Esophagus squamous epithelium (tissue), 5 donors: ENCODE measurements at places on chromosomes 3 and 15.

GRCh38 chr15:81253846-81254245 is 57.2 kb downstream of the IL16 start:
- no peak for DNase-seq

DNA sequence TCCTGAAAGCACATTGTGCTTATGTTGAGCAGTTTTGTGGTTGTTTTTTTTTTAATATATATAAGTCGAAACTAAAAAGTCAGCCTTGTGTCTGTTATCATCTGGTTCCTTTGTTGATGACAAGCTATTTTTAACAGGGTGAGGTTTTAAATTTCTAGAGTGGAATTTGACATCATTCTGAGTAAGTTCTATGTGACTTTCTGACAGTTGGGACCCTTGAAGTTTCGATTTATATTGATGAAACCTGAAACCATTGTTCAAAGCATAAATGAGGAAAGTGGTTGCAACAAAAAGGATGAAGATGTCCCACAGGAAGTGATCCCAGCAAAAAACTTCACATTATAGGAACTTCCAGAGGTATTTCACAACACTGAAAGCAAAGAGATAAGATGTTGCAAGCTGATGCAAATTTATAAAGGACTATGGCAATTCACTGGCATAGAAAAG is 94.0 kb downstream of the CYP19A1 start:
- no peak for DNase-seq

DNA sequence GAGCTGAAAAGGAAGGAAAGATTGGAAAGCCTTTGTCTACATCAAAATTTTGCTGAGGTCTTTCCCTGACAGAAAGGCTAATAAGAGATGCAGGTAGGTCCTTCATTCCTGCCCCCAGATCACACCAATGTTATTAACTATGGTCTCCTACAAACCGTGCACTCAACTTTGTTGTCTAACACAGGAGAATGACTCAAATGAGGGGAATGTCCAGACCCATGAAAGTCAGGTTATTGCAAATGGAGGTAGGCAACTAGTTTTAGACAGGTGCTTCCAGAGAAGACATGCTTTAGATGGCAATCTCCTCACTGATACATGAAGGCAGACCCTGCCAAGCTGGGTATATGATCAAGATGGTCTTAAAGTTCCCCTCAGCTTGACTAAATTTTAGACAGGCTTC is 51.0 kb downstream of the NFKBIZ start:
- no peak for DNase-seq

- no peak for DNase-seq
Measured at GRCh38 chr3:23856286-23856685, 50.5 kb downstream of the UBE2E1 start.

DNA sequence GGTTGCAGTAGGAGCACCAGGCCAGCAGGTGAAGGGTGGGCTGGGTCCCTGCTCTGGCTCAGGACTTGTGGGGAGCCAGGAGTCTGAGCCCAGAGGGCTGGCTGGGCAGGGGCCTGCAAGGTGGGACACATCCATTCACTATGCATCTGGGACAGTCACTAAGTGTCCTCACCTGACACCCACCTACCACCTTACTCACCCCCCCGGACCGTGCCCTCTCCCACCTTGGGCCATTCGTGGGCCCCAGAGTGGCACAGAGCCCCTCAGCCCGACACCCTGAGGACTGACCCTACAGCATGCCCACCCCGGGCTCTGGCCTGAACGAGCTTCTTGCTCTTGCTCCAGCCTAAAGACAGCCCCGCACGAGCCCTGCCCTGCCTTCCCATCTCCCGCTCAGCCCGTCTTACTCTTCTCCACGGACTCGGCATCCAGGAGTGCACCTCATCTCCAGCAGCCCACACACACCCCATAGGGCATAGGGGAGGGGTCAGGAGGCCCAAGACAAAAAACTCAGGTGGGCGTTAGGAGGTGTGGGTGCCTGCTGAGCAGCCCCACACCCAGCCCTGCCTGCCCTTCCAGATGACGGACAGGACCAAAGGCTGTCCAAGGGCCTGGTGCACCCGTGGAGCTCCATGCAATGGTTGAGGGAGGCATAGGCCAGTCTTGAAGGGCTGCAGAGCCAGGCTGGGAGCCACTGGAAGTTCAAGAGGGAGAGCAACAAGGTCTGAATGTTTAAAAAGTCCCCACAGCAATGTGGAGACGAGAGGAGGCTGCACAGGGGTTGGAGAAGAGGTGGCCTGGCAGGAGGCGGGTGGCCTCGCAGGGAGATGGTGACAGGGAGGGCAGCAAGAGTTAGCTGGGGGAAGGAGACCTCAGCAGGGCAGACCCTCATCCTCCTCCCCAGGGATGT is 27.0 kb downstream of the PTH1R start:
- no peak for DNase-seq

- no peak for DNase-seq
Measured at GRCh38 chr3:158249183-158249582, 139.3 kb downstream of the RSRC1 start.

GRCh38 chr3:192340031-192340430 is 387.3 kb downstream of the FGF12 start:
- DNase-seq = no peak

- no peak for DNase-seq
Measured at GRCh38 chr15:91611561-91612323, 241.8 kb upstream of the SLCO3A1 start.

DNA sequence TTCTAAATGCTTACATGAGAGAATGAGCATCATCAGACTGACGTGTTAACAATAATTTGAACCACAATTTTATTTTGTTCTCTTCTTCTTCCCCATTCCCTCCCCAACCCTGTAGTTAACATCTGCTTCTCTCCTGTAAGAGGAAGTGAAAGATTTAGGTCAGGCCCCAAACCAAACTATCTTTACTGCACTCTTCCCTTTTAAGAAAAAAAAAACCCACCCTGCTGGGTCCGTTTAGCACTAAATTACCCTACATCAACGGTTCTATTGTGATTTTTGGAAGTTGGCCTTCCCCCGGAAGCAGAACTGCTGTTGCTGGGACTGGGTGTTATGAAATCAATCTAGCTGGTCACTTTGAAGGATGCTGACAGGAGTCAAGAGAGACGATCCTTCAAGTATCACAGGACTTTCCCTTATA is 49.4 kb downstream of the NFKBIZ start:
- no peak for DNase-seq

DNA sequence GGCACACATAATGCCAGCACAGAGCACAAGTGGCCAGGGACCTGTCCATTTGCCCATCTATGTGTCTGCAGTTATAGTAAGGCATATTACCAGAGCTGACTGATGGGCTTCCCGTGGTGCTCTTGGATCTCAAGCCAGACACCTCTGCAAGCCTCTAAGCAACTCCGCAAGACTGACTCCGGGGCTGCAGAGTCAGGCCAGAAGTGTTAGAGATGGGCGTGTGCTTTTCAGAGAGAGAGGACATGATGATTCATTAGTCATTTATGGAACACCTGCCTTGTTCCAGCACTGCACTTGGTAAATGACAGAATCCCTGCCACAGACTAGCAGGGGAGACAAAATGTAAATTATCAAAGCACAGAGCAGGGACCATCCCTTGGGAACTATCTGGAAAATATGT is 559.0 kb downstream of the PDCD6IP start:
- DNase-seq = no peak

DNA sequence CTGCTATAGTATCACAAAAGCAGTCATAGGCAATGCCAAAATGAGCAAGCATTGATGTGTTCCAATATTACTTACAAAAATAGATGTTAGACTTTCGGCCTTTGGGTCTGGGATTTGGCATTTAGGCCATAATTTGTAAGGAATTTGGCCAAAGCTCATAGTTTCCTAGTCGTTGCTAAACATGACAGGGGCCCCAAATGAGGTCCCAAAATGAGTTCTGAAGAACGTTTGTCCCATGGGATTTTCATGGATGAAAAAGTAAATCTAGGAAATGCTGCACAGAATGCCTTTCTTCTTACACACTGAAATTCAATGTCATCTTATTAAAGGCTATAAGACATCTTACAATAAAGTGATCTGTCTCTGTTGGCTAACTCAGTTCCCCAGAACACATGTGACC is 456.0 kb downstream of the CNTN4 start:
- no peak for DNase-seq

DNA sequence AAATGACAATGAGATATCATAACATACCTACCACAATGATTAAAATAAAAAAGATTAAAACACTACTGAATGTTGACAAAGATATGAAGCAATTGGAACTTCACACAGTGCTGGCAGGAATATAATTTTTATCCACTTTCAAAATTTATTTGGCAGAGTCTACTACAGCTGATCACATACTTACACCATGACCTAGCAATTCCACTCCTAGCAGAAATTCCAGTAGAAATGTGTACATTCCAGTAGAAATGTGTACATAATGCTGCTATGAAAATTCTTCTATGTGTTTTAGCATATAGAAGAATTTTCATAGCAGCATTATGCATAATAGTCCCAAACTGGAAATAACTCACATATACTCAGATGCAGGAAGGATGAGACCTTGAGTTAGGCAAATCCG is 43.5 kb downstream of the IFT57 start:
- no peak for DNase-seq

DNA sequence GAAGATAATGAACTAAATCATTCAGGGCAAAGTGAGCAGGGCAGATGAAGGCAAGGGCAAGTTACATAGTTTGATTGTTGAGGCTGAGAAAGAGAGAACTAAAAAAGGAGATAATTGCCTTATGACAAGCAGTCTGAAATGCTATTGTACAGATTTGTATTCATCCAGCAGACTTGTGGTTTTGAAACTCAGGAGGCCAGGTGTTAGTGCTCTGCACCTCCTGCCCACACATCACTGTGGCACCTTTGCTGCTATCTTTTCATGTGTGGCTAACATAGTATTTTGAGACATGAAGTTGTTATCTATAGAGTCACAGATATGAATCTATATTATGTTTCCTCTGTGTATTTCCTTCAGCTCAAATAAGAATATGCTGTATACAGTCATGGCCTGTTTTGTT is 24.3 kb upstream of the SUCLG2 start:
- no peak for DNase-seq

- DNase-seq = peak; percentile 45
Measured at GRCh38 chr15:63487076-63487757, 17.2 kb upstream of the USP3 start.

GRCh38 chr3:15800780-15801179 is 3.0 kb upstream of the ANKRD28 start:
- no peak for DNase-seq

- DNase-seq = no peak
Measured at GRCh38 chr3:134643150-134643675, 7.6 kb downstream of the KY start.

GRCh38 chr15:39181940-39182339 is 398.9 kb upstream of the THBS1 start:
- no peak for DNase-seq

- no peak for DNase-seq
Measured at GRCh38 chr3:58434990-58435389, 1.4 kb upstream of the PDHB start.

DNA sequence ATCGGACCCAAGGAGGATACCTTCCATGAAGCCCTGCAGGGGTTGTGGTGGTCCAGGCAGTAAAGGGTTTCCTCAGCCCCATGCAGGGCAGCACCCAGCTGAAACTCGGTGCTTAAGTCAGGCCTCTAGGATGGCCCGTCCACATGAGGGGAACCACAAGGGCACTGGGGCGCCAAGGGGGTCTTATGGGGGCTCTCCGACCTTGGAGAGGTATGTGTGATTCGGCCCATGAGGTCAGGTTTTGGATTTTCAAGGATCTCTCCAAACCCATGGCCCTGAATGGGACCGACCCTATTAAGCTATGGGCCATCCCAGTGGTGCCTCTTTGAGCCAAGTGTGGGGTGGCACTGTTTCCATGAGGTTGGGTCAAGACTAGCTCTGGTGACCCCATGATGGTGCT is 233.3 kb downstream of the SNRPN start:
- no peak for DNase-seq

DNA sequence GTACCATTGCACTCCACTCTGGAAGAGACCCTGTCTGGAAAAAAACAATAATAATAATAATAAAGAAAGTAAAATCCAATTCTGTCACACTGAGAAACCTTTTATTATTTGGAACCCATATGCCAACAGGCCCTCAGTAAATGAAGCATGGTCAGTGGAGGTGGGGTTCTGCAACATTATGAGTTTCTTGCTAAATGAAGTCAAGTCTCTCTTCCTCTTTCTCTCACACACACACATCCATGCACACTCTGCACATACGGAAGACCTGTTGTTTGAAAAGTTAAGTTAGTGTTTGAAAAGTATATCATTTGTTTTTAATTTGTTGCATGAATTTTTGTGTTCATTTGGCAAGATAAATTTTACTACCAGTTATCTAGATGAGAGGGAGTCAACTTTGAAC is 27.8 kb downstream of the GAP43 start:
- no peak for DNase-seq

GRCh38 chr3:158111861-158112260 is 2.0 kb downstream of the RSRC1 start:
- no peak for DNase-seq

DNA sequence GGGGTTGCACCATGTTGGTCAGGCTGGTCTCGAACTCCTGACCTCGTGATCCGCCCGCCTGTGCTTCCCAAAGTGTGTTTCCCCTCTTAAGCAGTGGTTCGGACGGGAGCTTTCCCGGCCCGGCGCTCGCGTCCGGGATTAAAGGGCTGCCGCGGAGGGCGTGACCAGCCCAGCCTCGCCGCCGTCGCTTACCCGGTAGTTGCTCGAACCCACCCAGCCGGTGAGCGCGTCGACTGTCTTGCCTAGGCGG is 513 bp downstream of the CLASP2 start:
- no peak for DNase-seq

DNA sequence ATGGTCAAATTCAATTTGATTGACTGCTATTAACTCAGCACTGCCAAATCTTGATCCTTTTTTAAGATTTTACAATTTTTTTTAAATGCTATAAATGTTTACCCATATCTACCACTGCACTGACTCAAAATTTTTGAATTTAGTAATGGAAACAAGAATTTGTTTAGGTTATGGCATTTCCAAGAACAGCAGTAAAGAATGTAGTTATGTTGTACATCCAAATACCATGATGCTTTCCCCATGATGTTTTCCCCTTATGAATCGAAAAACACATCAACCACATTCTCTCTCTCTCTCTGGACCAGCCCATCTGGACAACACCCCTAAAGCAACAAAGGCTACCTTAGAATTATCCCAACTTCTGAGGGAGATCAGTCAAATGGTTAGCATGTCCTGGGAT is 14.2 kb downstream of the CHRM5 start:
- no peak for DNase-seq

- no peak for DNase-seq
Measured at GRCh38 chr3:133568294-133569014, 5.0 kb upstream of the CDV3 start.

DNA sequence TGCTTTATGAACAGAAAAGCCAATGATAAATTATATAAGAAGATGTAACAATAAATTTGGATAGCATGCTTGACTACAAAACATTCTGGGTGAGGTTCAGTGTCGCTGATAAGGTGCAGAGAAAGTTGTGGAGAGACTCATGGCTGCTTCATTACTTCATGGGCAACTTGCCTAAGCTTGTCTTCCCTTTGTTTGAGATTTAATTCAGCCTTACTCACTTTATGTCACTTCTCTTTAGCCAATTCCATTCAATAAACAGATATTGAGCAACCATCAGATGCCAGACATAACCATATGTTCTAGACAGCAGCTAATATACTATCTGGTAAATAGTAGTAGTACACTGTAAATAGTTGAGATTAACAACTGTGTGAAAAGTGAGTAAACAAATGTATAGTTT is 401.5 kb upstream of the FRG2C start:
- no peak for DNase-seq

- DNase-seq = no peak
Measured at GRCh38 chr15:32942401-32942841, 224.6 kb downstream of the GREM1 start.

GRCh38 chr3:32495085-32495484 is 7.6 kb downstream of the CMTM6 start:
- DNase-seq = no peak

GRCh38 chr15:99895956-99896311 is 162.7 kb upstream of the LYSMD4 start:
- no peak for DNase-seq
